ENCODE measurements at places on chromosomes 3 and 15.

GRCh38 chr3:65524584-65524983 is 514.1 kb downstream of the MAGI1 start:
- DNase-seq: no peak

DNA sequence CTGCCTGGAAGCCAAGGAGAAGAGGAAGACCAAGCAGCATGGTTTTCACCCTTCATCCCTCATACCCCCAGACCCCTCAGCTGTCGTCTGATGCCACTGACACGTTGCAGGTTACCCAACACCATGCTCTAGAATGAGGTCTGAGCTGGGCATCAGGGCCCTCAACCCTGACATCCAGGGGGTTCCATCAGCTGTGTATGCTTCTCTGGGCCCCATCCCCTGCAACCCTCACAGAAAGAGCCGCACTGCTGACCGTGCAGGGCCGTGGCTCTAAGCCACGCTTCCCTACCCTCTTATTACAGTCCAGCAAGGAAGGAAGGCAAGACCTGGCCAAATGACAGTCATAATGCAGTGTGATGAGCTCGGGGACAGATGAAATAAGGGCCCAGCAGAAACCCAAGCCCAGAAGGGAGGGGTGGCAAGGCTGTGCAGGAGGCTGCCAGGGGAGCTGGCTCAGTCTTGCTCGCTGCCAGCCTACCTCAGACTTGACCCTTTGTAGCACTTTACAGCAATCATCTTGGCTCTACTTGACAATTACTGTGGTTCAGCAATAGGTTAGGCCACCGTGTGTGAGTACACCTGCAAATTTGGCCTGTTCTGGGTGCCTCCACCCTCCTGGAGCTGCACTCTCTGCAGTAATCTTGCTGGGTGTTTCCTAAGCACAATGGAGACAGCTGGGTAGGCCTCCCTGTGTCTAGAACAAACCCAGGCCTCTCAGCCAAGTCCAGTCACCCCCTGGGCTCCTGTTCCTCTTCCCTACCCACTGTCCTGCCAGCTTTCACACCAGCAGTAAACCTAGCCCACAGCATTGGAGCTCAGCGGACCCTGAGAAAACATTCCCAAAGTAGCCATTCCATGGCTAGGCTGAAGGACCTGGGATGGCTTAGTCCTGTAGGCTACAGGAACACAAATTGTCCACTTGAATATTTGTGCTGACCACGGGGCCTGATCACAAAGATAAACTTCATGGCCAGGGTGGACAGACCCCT is 115.3 kb upstream of the NEO1 start:
- DNase-seq: no peak

GRCh38 chr3:186514296-186515002 is 29.7 kb downstream of the CRYGS start:
- DNase-seq: no peak

GRCh38 chr15:45185069-45185779 is 2.5 kb downstream of the SHF start:
- DNase-seq: no peak

DNA sequence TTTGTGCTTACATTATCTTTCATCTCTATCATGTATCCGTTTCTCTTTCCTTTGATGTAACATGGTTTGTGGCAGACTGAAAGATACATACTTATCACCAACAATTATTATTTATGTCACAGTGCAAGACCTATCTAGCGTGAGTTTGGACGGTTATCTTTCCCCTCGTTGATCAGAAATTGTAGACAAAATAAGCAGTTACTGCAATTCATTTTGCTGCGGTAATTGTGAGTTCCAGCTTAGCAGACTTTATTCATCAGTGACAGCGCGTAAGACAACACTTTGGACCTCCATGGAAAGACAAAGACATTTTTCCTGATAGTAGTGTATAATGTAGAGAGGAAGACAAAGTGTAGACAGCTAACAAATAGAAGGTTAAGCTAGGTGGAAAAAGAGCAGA is 51.0 kb upstream of the UTS2B start:
- no peak for DNase-seq

GRCh38 chr3:14550651-14551611 is 10.8 kb upstream of the GRIP2 start:
- DNase-seq: no peak

GRCh38 chr3:26308454-26308853 is 314.1 kb upstream of the LRRC3B start:
- DNase-seq: no peak

DNA sequence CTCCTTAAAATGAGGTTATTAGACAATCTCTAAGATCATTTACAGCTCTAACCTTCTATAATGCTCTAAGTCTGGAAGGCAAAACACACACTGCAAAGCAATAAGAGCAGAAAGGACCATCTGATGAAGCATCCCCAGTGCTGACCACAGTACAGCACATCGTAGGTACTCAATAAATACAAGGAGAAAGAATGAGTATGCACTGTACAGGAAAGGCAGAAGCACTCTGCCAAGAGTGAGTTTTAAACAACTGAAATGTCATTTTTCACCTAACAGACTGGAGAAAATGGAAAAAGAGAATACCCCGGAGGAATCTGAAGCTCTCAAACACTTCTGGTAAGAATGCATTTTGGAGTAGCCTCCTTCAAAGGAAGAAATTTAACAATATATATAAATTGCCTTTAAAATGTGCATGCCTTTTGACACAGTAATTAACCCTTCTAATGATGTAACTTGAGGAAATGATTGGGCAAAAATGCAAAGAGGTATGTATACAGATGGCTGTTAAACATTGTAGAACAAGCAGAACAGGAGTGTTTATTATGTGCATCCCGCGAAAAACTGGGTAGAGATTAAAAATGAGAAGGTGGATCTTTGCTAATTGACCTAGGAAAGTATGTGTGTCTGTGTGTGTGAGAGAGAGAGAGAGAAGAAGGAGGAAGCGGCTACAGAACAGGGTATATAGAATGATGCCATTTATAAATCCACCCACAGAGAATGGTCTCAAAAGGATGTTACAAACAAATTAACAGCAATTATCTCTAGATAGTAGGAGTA is 8.0 kb upstream of the OXTR start:
- DNase-seq: no peak

DNA sequence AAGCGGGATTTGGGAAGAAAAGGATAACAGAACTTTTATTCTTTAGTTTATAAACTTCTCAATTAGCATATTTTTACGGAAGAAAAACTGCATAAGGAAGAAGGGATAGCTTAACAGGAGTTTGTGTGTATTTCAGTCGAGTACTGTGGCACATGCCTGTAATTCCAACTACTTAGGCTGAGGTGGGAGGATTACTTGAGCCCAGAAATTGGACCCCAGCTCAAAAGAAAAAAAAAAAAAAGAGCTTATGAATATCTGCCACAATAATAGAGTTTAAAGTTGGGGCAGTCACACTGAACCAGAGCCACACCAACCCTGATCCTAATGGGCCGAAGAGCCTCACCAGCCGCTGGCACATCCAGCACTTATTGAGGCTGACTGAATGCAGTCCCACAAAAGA is 31.1 kb downstream of the CHAC1 start:
- no peak for DNase-seq

- peak; percentile 84 for DNase-seq
These were observed 44.4 kb downstream of the FLNB start for GRCh38 chr3:58052373-58053273.

Measured in pons (tissue), 1 donor.